ENCODE measurements at places on chromosomes 6 and 20. TPM values are rescaled to one million over a fixed set of nuclear protein-coding genes. Genes with fewer than 3 reads are reported as not detected.

DNA sequence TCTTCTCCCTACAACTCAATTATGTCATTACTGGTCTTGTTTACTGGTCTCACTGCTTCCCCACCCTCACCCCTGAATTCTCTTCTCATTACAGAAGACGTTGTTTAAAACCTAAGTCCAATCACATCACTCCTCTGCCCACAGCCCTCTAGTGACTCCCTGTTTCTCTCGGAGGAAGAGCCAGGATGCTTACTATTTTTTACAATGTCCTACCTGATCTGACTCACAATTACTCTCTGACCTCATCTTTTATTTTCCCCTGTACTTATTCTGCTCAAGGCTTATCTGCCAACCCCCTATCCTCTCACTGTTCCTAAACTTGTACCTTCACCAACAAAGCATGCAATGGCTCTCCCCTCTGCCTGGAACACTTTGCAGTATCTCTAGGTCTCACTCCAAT is 400.4 kb upstream of the PTCHD4 start:
- no peaks in the 10 kb centered on the region for H3K36me3 ChIP-seq
- H3K4me3 ChIP-seq = no peak overlapping the region
- peak; percentile 54 for DNase-seq
- H3K27ac ChIP-seq = no peak overlapping the region
- H3K4me1 ChIP-seq = no peaks in the 10 kb centered on the region

RGS17 gene
- 0.40 TPM for total RNA-seq

DNA sequence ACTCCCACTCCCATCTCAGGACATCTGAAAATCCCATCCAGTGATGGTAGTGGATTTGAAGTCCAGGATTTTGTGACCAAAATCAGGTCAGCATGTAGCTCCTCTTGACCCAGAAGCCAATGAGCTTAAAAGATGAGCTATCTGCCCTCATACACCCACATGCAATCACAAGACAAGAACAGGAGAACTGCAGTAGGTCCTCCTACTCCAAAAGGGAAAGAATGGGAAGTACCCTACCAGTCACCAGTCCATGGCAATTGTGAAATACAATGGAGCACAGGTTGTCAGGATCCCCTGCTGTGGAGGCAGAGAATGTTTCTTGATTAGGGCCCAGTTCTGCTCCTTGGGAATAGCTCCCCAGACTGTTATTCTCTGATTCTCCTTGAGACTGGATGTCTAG is 347.3 kb upstream of the CNR1 start:
- peaks cover 4% of the 10 kb centered on the region for H3K27me3 ChIP-seq
- no peak overlapping the region for H3K27ac ChIP-seq
- no peaks in the 10 kb centered on the region for H3K4me1 ChIP-seq
- DNase-seq = no peak

- H3K4me1 ChIP-seq = peaks cover 7% of the 10 kb centered on the region
- no peaks in the 10 kb centered on the region for H3K27me3 ChIP-seq
- no peak overlapping the region for H3K4me3 ChIP-seq
- no peaks in the 10 kb centered on the region for H3K36me3 ChIP-seq
- H3K27ac ChIP-seq = no peak overlapping the region
Measured at GRCh38 chr6:5405976-5406375, 144.7 kb downstream of the FARS2 start.

SLC24A3 gene
- total RNA-seq = not detected

GRCh38 chr20:61510778-61511330 is 258.8 kb downstream of the CDH4 start:
- no peaks in the 10 kb centered on the region for H3K36me3 ChIP-seq
- no peak overlapping the region for H3K27ac ChIP-seq
- H3K4me3 ChIP-seq = no peak overlapping the region
- H3K27me3 ChIP-seq = peaks cover 89% of the 10 kb centered on the region

- no peak overlapping the region for H3K27ac ChIP-seq
- no peaks in the 10 kb centered on the region for H3K27me3 ChIP-seq
- no peaks in the 10 kb centered on the region for H3K36me3 ChIP-seq
Measured at GRCh38 chr6:45663251-45664221, 285.8 kb upstream of the SUPT3H start.

GRCh38 chr6:33189625-33190448 is 2.4 kb downstream of the COL11A2 start:
- H3K27ac ChIP-seq = no peak overlapping the region
- H3K4me1 ChIP-seq = no peaks in the 10 kb centered on the region
- H3K36me3 ChIP-seq = peaks cover 8% of the 10 kb centered on the region
- H3K4me3 ChIP-seq = no peak overlapping the region
- DNase-seq = no peak

FAM217A gene
- total RNA-seq = not detected

GRCh38 chr6:106490030-106490429 is 129.5 kb downstream of the CRYBG1 start:
- H3K36me3 ChIP-seq = no peaks in the 10 kb centered on the region
- H3K27ac ChIP-seq = no peak overlapping the region
- H3K4me3 ChIP-seq = no peak overlapping the region
- no peaks in the 10 kb centered on the region for H3K27me3 ChIP-seq
- DNase-seq = no peak

- no peak overlapping the region for H3K4me3 ChIP-seq
- no peaks in the 10 kb centered on the region for H3K4me1 ChIP-seq
- H3K27ac ChIP-seq = no peak overlapping the region
- no peaks in the 10 kb centered on the region for H3K36me3 ChIP-seq
Measured at GRCh38 chr6:135440087-135440792, 57.3 kb downstream of the AHI1 start.

ARMC12 gene
- not detected for total RNA-seq

BCLAF1 gene
- 119 TPM for total RNA-seq

POU5F1 gene
- not detected for total RNA-seq

ARHGAP18 gene
- total RNA-seq = 4.1 TPM

GRCh38 chr6:132268209-132268608 is 133.1 kb downstream of the MOXD1 start:
- DNase-seq = no peak
- no peaks in the 10 kb centered on the region for H3K4me1 ChIP-seq
- no peaks in the 10 kb centered on the region for H3K27me3 ChIP-seq
- no peak overlapping the region for H3K4me3 ChIP-seq
- no peak overlapping the region for H3K27ac ChIP-seq
- H3K36me3 ChIP-seq = no peaks in the 10 kb centered on the region

- H3K27me3 ChIP-seq = no peaks in the 10 kb centered on the region
- peaks cover 25% of the 10 kb centered on the region for H3K36me3 ChIP-seq
- H3K4me3 ChIP-seq = peak overlapping the region; percentile 96
- DNase-seq = peak; percentile 20
- H3K27ac ChIP-seq = peak overlapping the region; percentile 62
Measured at GRCh38 chr20:62805155-62805710, 598 bp downstream of the OGFR start.

KIF16B gene
- 12.7 TPM for total RNA-seq

- no peak overlapping the region for H3K4me3 ChIP-seq
- no peak for DNase-seq
- no peaks in the 10 kb centered on the region for H3K36me3 ChIP-seq
- peaks cover 11% of the 10 kb centered on the region for H3K4me1 ChIP-seq
Measured at GRCh38 chr20:58637466-58638213, 13.4 kb upstream of the STX16 start.

TNFRSF6B gene
- total RNA-seq = 41.6 TPM

DNA sequence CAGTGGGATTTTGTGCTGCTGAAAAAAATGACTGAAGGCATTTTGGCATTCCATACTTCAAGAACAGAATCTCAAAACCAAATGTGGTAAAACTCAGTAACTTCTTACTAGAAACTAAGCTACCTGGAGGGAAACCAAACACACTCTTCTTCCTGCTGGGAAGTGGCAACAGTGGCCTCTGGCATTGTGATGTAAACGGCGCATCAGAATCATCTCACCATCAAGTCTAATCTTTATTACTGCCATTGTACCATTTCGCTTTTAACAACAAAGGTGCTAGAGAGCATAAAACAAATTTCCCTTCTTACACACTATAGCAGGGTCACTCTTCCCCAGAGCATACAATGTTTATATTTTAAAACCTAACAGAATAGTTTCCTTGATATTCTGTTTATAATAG is 101.6 kb upstream of the CEP162 start:
- H3K4me3 ChIP-seq = no peak overlapping the region
- H3K27me3 ChIP-seq = peaks cover 6% of the 10 kb centered on the region
- no peaks in the 10 kb centered on the region for H3K36me3 ChIP-seq

DNA sequence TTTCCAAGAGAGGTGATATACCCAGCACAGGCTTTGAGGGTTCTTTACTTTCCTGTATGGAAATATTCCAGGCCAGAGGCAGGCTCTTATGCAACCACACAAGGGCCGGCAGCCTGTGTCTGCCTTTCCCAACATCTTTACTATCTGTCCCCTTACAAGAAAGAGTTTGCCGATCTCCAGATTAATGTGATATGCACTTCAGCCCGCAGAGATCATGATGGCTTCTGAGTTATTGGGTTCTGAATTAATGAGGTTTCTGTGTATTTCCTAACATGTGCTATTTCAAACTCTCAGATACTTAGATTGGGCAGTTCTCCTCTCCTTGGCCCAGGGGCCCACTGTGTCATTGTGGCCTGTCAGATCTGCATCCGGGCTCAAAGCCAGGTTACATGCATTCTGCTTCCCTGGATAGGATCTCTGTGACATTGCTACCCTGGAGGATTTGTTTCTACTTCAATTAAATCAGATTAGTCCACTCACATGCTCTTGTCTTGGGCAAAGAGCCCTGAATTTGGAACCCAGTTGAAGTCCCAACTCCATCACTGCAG is 56.6 kb downstream of the TGM2 start:
- no peak overlapping the region for H3K4me3 ChIP-seq
- H3K36me3 ChIP-seq = no peaks in the 10 kb centered on the region
- no peak for DNase-seq
- no peaks in the 10 kb centered on the region for H3K27me3 ChIP-seq

DNA sequence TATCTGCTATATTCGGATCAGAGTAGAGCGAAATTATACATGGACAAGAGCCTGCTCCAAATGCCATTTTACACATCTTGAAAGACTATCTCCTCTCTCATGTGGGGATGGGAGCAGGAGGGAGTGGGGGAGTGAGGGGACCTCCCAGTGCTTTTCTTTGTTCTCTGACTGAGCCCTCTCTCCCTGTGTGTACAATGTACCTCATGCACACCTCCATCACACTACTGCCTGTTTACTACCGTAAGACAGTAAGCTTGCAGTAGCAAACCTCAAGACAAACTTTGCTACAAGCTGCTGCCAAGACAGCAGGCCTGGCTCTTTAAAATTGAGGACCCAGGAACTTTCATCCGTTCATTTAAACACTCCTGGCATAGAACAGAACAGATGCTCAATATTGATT is 7.2 kb downstream of the NHSL1 start:
- H3K4me3 ChIP-seq = no peak overlapping the region
- no peaks in the 10 kb centered on the region for H3K27me3 ChIP-seq
- DNase-seq = no peak
- no peaks in the 10 kb centered on the region for H3K4me1 ChIP-seq

- H3K36me3 ChIP-seq = no peaks in the 10 kb centered on the region
- no peak overlapping the region for H3K27ac ChIP-seq
- H3K4me3 ChIP-seq = no peak overlapping the region
- no peak for DNase-seq
Measured at GRCh38 chr6:124530926-124531325, 431.3 kb upstream of the RNF217 start.

DNA sequence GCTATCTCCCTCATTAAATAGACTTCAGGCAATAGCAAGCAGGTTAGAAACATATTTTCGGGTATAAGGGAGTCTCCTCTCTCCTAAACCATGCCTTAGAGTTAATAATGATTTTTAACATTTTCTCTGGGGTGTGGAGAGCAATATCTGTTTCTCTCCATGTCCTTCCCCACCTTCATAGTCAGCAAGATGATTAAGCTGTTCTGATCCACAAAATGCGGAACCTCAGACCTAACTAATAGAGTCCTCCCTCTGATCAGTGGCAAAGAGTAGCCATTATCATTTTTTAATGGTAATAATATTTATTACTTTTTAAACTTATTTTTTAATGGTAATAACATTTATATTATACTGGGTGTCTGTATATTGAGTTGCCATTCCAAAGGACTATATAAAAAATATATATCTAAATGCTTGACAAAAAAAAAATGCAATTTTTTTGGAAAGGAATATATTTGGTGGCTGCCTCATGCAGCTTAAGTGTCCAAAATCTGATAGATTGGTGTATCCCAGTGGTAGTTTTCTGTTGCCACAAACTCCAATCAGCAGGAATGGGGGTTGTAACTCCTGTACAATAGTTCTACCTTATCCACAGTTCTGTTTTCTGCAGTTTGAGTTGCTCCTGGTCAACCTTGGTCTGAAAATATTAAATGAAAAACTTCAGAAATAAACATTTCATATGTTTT is 14.0 kb upstream of the BTN3A2 start:
- peak overlapping the region; percentile 74 for H3K27ac ChIP-seq
- H3K4me1 ChIP-seq = peaks cover 45% of the 10 kb centered on the region
- H3K36me3 ChIP-seq = no peaks in the 10 kb centered on the region
- no peak overlapping the region for H3K4me3 ChIP-seq
- no peak for DNase-seq
- H3K27me3 ChIP-seq = no peaks in the 10 kb centered on the region

FNDC1 gene
- not detected for total RNA-seq

DNA sequence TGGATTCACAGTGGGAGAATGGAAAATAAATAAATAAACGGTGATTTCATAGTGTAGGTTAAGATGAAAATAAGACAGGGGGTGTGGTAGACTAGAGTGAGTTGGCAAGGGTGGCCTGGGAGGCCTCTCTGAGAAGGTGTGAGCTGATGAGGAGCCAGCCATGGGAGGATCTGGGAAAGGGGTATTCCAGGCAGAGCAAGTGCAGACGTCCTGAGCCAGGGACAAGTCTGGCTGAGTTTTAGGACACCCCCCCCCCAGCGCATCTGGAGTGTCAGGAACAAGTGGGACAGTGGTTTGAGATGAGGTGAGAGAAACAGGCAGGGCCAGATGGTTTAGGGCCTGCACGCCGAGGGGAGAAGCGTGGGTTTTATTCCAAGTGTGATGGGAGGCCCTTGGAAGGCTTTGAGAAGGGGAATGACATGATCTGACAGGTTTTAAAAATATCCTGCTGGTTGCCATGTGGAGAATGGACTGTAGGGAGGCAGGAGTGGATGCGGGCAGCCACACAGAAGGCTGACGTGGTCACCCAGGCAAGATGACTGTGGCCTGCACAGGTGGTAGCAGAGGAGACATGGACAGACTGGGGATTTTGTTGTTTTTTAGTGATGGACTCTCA is 21.1 kb upstream of the CCM2L start:
- no peaks in the 10 kb centered on the region for H3K4me1 ChIP-seq
- H3K27me3 ChIP-seq = peaks cover 12% of the 10 kb centered on the region
- no peak overlapping the region for H3K4me3 ChIP-seq
- no peak overlapping the region for H3K27ac ChIP-seq
- no peaks in the 10 kb centered on the region for H3K36me3 ChIP-seq

DNA sequence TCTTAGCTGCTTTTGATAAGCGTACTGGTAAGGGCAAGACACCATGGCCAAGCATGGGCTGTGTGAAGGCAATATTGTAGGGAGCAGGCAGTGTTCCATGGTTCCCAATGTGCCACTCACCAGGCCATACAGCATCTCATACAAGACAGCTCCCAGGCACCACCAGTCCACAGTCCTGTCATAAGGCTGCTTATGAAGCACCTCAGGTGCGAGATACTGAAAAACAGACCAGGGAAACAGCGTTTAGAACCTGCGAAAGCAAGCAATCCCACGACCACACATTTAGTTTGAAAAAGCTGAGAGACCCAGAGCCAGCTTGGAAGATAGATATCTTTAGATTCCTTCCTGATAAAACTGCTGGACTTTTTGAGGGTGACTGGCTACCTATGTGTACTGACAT is 119.1 kb upstream of the SLC2A12 start:
- H3K27me3 ChIP-seq = no peaks in the 10 kb centered on the region
- DNase-seq = no peak
- no peak overlapping the region for H3K4me3 ChIP-seq

All from PC-3 (cell line).